ENCODE measurements at places on chromosomes 1 and 21.
A peak's percentile ranks its signal among the peaks of the same experiment; 100 is the strongest.

- peak; percentile 5 for DNase-seq
These were observed 66.7 kb downstream of the CCDC30 start for GRCh38 chr1:42529724-42530181.

DNA sequence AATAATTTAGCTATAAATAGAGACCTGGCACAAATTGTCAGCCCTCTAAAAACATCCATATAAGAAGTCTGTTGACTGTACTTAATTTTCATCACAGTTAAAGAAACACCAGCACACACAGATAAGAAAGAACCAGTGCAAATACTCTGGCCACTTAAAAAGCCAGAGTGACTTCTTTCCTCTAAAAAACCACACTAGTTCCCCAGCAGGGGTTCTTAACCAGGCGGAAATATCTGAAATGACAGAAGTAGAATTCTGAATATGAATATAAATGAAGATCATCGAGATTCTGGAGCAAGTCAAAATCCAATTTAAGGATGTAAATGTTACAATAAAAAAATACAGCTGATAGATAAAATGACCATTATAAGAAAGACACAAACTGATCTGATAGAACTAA is 870.6 kb upstream of the ADGRL4 start:
- no peak for DNase-seq

- DNase-seq, result no peak
These were observed 180.5 kb downstream of the FCRL5 start for GRCh38 chr1:157371826-157372225.

DNA sequence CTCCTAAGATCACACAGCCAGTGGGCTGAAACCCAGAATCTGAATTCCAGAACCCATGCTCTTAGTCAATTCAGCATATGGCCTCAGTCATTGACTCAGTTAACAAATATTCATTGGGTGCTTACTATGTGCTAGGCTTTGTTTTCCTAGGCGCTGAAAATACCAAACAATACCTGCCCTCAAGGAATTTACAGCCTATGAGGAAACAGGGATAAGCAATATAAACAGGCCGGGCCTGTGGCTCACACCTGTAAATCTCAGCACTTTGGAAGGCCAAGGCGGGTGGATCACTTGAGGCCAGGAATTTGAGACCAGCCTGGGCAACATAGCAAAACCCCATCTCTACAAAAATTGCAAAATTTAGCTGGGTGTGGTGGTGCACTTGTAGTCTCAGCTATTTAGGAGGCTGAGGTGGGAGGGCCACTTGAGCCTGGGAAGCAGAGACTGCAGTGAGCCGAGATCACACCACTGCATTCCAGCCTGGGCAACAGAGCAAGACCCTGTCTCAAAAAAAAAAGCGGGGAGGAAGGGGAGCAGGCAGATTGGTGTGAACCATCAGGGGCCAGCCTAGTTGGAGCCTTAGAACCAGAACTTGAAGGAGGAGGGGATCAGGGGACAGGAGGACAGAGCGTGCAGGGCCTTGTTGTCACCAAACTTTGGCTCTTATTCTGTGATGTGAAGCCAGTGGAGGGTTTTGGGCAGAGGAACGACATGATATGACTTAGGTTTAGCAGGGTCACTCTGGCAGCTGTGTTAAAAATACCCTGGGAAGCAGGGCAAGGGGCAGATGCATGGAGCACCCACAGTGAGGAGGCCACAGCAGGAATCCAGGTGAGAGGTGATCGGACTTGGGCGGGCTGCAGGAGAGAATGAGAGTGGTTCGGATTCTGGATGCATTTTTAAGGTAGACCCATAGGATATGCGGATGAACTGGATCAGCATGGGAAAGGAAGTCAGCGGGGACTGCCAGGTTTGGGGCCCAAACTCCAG is 5.8 kb downstream of the TINAGL1 start:
- DNase-seq, result no peak

DNA sequence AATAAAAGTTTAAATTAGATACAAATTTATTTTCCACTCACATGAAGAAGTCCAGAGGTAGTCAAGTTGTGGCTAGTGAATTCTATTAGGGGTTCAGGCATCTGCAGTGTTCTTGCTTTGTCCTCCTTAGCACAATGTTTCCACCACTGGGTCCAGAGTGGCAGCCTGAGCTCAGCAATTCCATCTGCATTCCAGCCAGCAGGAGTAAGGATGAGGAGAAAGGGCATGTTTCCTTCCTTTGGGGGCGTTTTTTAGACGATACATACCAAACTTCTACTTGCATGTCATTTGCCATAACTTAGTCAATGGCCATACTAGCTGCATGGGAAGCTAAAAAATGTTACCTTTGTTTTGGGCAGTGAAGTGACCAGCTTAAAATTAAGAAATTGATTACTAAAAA is 98.5 kb upstream of the VANGL1 start:
- no peak for DNase-seq
